ENCODE measurements at places on chromosomes 6 and 20.

GRCh38 chr6:26321005-26321404 is 44.0 kb upstream of the BTN3A2 start:
- DNase-seq: no peak

- no peak for DNase-seq
Observed at GRCh38 chr6:144343701-144344428, 58.7 kb downstream of the UTRN start.

- DNase-seq: no peak
Observed at GRCh38 chr6:27205375-27206278, 41.9 kb upstream of the PRSS16 start.

GRCh38 chr6:11232770-11233626 is 530 bp upstream of the NEDD9 start:
- DNase-seq: no peak

- no peak for DNase-seq
Observed at GRCh38 chr6:87199787-87200186, 44.4 kb downstream of the ZNF292 start.

DNA sequence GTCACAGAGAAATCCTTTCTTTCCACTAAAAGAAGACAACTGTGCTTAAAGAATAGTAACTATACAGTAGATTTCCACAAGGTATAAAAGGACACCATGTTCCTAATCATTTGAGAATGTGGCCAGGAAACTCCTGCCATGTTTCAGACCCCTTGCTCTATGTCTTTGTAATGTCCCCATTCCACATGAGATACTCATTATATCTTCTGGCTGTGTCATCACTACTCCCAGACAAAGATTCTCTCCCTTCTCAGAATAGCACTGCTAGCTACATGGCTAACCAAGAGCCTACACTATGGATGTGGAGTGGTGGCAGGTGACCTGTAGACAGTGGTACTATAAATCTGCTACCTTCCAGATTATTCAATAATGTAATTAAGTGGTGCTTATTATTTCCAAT is 218.1 kb upstream of the MCHR2 start:
- DNase-seq: no peak

Measured in NCI-H1048 (cell line).